Suprapubic skin (tissue), 4 donors: ENCODE measurements at places on chromosomes 3 and 15.

DNA sequence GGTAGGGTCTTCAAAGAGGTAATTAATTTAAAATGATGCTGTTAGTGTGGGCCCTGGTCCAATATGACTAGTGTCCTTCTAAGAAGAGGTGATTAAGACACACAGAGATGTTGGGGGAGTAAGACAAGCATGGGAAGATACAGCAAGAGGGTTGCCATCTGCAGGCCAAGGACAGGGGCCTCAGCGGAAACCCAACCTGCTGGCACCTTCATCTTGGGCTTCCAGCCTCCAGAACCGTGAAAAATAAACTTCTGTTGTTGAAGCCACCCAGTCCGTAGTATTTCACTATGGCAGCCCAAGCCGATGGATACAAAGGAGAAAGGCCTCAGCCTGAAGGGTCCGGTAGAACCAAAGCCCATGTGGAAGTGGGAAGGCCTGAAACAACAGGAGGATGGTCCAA is 161.7 kb upstream of the UBE2E1 start:
- DNase-seq = no peak
- H3K4me3 ChIP-seq = no peak overlapping the region
- H3K27me3 ChIP-seq = no peaks in the 10 kb centered on the region
- no peaks in the 10 kb centered on the region for H3K36me3 ChIP-seq

DNA sequence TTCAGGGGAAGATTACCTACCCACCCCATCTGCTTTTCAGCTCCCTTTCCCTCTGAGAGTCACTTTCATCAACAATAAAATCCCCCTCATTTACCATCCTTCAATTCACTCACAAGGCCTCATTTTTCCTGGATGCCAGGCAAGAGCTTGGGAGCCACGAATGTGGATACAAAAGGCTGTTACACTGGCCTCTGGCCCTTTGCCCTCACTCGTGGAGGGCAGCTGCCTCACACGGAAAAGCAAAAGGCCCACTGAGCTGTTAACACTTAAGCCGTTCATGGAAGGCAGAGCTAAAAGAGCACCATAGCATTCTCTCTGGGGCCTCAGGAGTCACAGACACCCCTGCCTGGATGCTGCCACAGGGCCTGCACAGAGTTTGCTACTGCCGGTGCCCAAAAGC is 102.4 kb upstream of the TUSC7 start:
- DNase-seq = no peak
- H3K27ac ChIP-seq = no peak overlapping the region
- no peaks in the 10 kb centered on the region for H3K27me3 ChIP-seq
- H3K4me3 ChIP-seq = no peak overlapping the region

GRCh38 chr3:96347289-96347688 is 467.1 kb upstream of the EPHA6 start:
- no peaks in the 10 kb centered on the region for H3K27me3 ChIP-seq
- no peak overlapping the region for H3K4me3 ChIP-seq
- no peak overlapping the region for H3K27ac ChIP-seq
- DNase-seq = no peak
- H3K4me1 ChIP-seq = no peaks in the 10 kb centered on the region

- no peak overlapping the region for H3K4me3 ChIP-seq
- no peaks in the 10 kb centered on the region for H3K36me3 ChIP-seq
- peak overlapping the region; percentile 34 for H3K27ac ChIP-seq
- H3K4me1 ChIP-seq = no peaks in the 10 kb centered on the region
These were observed 39.6 kb downstream of the COL8A1 start for GRCh38 chr3:99678023-99678422.

- H3K27ac ChIP-seq = no peak overlapping the region
- H3K36me3 ChIP-seq = no peaks in the 10 kb centered on the region
- H3K4me1 ChIP-seq = peaks cover 28% of the 10 kb centered on the region
- DNase-seq = no peak
- peaks cover 42% of the 10 kb centered on the region for H3K27me3 ChIP-seq
These were observed 66.5 kb upstream of the SH3GL3 start for GRCh38 chr15:83380682-83381081.

DNA sequence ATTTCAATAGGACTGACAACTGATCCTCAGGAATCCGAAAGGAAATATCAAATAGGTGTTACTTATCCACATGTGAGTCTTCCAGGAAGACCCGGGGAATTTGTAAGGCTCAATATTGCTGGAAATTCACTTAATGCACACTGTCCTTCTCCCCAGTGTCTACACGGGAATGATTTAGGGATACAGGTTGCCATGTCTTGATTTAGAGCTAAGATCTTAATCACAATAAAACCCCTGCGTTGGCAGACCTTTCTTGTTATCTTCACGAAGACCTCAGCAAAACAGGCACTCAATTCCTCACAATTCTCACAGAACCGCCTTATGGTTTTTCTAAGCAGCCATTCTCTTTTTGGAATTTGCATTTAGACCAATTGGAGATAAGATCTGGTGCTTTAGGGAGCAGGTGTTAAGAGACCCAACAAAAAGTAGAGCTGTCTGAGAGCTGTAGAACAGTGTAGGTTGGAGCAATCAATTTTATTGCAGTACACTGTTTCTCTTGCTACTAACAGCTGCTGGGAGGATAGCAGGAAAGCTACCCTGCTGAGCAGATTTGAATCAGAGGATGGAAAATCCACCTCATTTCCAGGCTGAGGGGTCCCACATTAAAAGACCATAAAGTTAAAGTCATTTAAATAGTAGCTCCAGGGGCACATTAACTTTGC is 925.7 kb downstream of the EPHA3 start:
- no peaks in the 10 kb centered on the region for H3K36me3 ChIP-seq
- no peak overlapping the region for H3K4me3 ChIP-seq
- H3K27ac ChIP-seq = no peak overlapping the region
- DNase-seq = no peak
- no peaks in the 10 kb centered on the region for H3K27me3 ChIP-seq

DNA sequence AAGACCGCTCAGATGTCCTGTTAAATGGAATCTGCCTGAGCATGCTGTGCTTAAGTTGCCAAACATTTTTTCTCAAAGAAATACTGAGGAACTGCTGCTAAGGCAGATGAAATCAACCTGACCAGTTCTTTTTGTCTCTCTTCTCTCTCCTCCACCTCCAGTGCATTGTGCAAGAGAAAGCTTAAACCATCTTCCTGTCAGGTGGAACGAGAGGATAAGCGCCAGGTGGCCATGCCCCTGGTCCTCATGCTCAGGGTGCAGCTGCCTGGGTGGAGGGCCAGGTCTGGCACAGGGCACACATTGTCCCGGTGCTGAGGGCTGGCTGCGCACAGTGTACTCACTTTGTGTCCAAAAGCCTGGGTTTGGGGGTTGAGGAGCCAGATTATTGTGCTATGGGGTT is 176.2 kb upstream of the TP63 start:
- H3K4me1 ChIP-seq = peaks cover 16% of the 10 kb centered on the region
- no peak overlapping the region for H3K4me3 ChIP-seq
- no peak for DNase-seq
- no peaks in the 10 kb centered on the region for H3K36me3 ChIP-seq

DNA sequence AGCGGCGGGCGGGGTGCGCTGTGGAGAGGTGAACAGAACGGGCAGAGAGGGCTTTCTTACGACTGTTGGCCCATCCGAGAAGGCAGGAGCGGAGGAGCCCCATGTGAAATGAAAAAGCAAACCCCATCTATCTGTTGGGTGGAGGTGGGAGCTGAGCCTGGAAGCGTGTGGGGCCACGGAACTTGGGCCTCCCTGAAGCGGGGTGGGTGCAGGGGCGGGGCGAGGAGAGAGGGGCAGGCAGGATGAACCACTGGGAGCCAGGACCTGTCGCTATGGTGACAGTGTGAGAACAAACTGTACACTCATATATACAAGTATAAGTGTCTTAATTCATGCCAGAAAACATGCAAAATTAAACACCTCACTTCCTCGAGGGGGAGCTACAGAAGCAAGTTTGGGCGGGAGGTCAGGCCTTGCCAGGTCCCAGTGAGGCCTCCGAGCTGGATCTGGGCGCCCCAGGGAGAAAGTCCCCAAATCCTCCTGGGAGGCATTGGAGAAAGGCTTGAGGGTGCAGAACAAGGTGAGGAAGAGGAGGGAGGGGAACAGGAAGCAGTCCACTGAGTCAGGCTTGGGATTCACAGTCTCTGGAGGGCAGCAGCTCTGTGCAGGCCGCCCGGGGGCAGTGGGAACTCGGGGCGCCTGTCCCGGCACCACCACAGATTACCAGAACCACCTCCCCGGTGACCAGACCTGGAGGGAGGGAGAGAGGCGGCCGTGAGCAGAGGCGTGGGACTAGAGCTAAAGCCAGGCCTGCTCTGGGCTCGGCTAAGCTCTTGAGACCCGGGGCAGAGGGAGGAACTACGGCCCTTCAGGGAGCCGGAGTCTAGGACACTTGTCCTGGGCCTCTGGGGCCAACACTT is 34.8 kb downstream of the RBPMS2 start:
- no peak for DNase-seq
- H3K36me3 ChIP-seq = no peaks in the 10 kb centered on the region

GRCh38 chr3:119998166-119998565 is 96.1 kb downstream of the GSK3B start:
- H3K36me3 ChIP-seq = peaks cover 9% of the 10 kb centered on the region
- no peak overlapping the region for H3K4me3 ChIP-seq
- peaks cover 6% of the 10 kb centered on the region for H3K4me1 ChIP-seq
- no peak for DNase-seq

GRCh38 chr3:89787979-89788378 is 680.6 kb downstream of the EPHA3 start:
- no peak overlapping the region for H3K27ac ChIP-seq
- no peaks in the 10 kb centered on the region for H3K36me3 ChIP-seq
- H3K27me3 ChIP-seq = no peaks in the 10 kb centered on the region
- no peaks in the 10 kb centered on the region for H3K4me1 ChIP-seq

DNA sequence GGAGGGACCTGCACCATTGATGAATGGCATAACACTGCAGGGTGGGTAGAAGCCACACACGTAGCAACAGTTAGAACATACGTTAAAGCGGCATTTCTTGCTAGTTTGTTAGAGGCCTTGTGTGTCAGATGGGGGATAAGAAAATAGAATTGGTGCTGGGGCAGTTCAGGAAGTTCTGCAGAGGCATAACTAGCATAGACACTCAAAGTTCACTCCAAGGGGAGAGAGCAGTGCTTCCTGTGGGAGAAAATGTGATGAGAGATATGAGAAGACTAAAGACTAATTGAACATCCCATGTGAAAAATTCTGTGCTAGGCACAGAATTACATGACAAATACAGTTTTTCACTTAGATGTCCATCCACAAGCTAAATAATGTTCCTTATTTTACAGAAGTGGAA is 327.1 kb downstream of the ZNF621 start:
- no peaks in the 10 kb centered on the region for H3K4me1 ChIP-seq
- no peak overlapping the region for H3K27ac ChIP-seq

GRCh38 chr3:67661089-67661488 is 6.7 kb upstream of the SUCLG2 start:
- no peak overlapping the region for H3K4me3 ChIP-seq
- no peaks in the 10 kb centered on the region for H3K27me3 ChIP-seq
- DNase-seq = no peak
- H3K27ac ChIP-seq = no peak overlapping the region

DNA sequence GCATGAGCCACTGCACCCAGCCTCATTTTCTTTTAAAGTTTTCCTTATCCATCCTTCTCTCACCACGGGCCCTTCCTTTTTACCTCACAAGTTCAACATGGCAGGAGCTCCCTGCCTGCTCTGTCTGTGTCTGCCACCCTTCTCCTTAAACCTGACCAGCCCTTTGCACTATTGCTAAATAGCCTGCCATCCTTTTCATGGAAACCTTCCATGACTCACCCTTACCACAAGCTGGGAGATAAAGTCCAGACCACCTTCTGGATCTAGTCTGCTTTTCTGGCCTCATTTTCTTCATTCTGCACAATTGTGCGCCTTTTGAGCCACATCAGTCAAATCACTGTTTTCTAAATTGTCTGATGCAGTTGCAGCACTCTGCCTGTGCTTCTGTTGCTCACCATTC is 8.9 kb downstream of the PARP14 start:
- no peaks in the 10 kb centered on the region for H3K27me3 ChIP-seq
- H3K27ac ChIP-seq = no peak overlapping the region
- H3K4me3 ChIP-seq = no peak overlapping the region
- H3K4me1 ChIP-seq = no peaks in the 10 kb centered on the region

DNA sequence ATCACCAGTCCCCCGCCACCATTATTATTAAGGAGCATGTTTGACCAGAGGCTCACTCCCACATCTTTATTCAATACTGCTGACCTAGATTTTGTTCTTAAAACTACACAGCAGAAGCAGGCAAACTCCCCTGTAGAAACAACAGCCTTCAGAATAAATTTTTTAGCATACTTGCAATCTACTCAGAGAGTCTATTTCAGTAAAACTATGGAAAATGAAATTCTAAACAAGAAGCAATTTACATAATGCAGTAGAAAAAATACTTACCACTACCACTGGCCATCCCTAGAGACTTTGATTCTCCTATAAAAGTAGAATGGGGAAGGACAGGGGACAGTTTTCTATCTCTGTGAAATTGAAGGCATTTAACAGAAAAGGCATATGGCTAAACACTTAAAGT is 76.0 kb downstream of the MAP4 start:
- H3K27me3 ChIP-seq = no peaks in the 10 kb centered on the region
- no peaks in the 10 kb centered on the region for H3K4me1 ChIP-seq
- H3K4me3 ChIP-seq = no peak overlapping the region
- H3K27ac ChIP-seq = no peak overlapping the region
- H3K36me3 ChIP-seq = no peaks in the 10 kb centered on the region

GRCh38 chr3:99578339-99578970 is 59.9 kb upstream of the COL8A1 start:
- no peak overlapping the region for H3K4me3 ChIP-seq
- no peak for DNase-seq
- no peaks in the 10 kb centered on the region for H3K27me3 ChIP-seq
- no peak overlapping the region for H3K27ac ChIP-seq
- no peaks in the 10 kb centered on the region for H3K36me3 ChIP-seq

- no peak for DNase-seq
- no peaks in the 10 kb centered on the region for H3K27me3 ChIP-seq
- no peak overlapping the region for H3K4me3 ChIP-seq
- peaks cover 15% of the 10 kb centered on the region for H3K4me1 ChIP-seq
- H3K27ac ChIP-seq = no peak overlapping the region
These were observed 55.2 kb downstream of the RPL22L1 start for GRCh38 chr3:170814822-170815221.

- peaks cover 56% of the 10 kb centered on the region for H3K36me3 ChIP-seq
- H3K4me1 ChIP-seq = peaks cover 34% of the 10 kb centered on the region
- H3K27me3 ChIP-seq = no peaks in the 10 kb centered on the region
- DNase-seq = no peak
- no peak overlapping the region for H3K4me3 ChIP-seq
These were observed 29.7 kb downstream of the PLXND1 start for GRCh38 chr3:129576514-129577352.

DNA sequence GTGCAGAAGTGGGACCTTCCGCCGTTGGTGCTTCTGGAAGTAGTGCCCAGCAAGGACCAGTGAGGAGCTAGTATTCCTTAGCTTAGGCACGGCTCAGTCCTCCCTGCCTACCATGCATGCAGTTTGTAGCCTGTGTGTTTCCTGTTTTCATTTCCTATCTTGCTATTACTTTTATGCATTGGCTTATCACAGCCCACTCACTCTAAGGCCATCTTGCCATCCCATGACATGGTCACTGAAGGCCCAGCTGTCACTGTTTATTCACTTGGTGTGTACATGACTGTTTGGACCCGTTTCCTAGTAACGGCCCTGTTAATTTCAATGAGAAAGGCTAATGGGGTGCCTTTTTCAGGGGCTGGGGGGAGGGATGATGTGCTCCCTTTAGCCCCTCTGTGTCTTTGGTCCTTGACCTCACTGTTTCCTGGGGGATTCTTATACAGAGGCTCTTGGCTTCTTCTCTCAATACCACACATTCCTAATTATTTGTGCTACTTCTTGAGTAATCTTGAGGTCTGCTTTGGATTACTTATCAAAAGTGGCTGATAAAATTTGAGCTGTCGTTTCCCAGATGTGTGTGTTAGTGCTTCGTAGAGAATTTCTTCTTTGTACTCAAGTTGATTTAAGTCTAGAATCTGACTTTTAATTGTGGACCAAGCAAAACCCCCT is 24.5 kb upstream of the TRAK1 start:
- no peak overlapping the region for H3K4me3 ChIP-seq
- peaks cover 67% of the 10 kb centered on the region for H3K4me1 ChIP-seq
- peak; percentile 50 for DNase-seq
- H3K27ac ChIP-seq = peak overlapping the region; percentile 79
